ENCODE measurements at places on chromosomes 7 and 10.

DNA sequence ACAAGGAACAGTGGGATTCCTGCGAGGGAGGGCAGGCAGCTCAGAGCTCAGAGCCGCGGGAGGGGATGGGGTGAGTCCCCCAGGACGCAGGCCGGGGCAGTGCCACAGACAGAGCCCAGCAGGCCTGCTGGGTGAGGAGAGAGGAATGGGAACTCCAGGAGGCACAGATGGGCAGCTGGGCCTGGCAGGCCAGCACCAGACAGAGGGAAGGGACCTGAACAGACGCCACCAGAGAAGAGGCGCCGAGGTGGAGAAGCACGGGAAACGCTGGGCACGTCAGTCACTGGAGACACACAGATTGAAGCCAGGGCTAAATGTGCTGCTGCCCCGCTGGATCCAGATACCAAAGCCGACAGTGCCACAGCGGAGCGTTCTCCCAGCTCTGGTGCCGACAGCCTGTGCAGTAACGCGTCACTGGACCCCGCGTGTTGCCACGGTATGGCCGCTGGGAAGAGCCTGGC lies 225.8 kb downstream of the MAD1L1 start:
- no peak for DNase-seq

DNA sequence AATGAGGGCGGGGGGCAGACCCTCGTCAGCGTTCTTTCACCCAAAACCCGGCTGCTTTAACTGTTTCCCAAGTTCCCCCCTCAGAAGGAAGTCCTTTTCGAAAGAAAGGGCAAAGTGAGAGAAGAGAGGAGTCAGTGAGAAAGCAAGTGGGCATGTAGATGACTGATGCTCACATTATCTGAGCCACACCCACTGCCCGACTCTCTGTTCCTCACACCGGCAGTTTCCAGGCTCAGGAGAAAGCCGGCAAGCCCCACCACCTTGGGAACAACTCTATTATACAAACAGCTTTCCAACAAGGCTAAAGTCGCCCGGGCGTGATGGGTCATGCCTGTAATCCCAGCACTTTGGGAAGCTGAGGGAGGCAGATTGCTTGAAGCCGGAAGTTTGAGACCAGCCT lies 23.1 kb downstream of the RCC1L start:
- no peak for DNase-seq

- no peak for DNase-seq
These were observed 5.6 kb downstream of the TLX1 start for GRCh38 chr10:101136708-101137121.

DNA sequence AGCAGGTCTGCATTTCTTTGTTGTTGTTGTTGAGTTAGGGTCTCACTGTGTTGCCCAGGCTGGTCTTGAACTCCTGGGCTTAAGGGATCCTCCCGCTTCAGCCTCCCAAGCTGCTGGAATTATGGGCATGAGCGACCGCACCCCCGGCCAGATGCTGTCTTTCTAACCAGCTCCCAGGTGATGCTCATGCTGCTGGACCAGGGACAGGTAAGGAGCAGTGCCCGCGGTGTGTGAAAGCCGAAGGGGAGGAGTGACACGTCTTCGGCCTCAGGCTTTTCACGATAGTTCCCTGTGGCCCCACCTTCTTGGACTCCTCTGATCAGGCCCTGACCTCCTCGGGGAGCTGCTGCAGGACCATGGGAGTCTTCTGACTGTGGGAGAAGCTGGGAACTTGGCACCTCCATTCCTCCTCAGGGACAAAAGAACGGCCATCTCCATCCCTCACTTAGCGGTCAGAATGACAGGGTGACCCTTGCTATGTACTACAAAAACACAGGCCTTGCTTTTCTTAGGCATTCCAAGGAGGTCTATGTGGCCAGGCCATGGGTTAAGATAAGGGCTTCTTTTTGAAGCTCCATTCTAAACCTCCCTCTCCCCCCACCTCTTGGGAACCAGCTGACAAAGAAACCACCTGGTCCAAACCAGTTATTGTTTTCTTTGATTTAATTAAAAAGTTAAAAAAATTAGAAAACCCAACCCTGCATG lies 5.5 kb downstream of the SFRP5 start:
- DNase-seq = no peak

DNA sequence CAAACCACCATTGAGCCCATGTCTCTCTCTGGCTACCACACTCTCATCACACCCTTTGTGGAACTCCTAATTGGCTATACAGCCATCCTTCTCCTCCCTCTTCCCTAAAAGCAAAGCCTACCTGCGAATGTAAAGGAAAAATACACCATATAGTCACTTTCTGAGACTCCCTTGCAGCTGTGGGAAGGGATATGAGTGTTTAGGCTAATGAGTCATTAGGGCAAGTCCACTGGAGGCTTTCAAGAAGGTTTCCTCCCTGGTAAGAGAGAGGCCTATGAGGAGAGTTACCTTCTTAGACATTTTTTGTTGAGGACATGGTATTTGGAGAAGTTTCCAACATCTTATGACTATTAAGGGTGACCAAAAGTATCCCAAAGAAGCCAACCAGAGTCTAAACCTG lies 4.1 kb upstream of the TMEM243 start:
- DNase-seq = no peak

All from activated naive CD8-positive, alpha-beta T cell treated with anti-CD3 and anti-CD28 coated beads, Interleukin-2, amount 50 U/mL, for 24 hours (primary cell).